ENCODE measurements at places on chromosomes 12 and 14.

GRCh38 chr12:114735680-114736374, 51.9 kb upstream of the TBX3 start:
- DNase-seq, result no peak

GRCh38 chr12:106769546-106769945, 4.9 kb upstream of the RIC8B start:
- DNase-seq, result no peak

DNA sequence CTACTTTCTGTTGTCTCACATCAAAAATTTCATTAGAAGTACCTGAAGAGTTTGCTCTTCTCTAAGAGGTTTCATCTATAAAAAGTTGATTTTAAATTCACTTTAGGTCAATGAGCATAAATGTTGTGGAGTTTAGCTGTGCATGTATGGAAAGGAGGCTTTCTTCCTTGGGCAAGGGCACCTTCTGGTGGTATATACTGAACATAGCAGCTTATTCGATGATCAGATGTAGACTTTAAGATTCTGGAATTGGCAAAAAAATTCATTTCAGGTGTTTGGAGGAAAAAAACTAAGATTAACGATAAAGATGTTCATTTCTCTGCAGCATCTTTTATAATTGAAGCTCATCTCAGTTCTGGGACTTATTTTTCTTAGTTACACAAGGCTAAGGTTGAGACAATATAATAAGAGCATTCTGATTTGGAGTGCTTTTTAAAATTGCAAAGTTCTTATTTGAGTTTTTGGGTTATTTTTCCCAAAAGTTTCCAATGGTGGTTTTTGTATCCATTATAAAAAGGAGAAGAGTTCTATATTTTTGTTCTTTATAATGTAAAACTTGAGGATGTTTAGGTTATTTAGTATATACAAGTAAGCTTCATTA, 46.8 kb downstream of the TMEM117 start:
- no peak for DNase-seq

DNA sequence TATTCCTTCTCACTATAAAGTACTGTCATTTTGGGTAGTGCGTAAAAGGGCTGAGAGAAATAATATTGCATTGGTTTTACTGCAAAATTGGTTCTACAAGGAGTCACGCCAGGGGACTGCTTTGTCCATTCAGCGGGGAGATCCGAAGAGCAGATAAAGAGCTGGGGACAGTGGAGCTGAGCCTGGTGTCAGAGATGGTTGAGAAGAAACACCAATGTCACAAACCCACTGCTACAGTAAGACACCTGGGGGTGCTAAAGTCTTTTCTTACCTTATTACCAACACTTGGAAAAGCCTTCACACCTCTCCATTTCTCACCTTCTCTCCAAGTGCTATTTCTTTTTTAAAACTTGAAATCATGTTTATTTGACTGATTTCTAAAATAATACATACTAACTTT, 14.1 kb downstream of the IL31 start:
- DNase-seq, result no peak

DNA sequence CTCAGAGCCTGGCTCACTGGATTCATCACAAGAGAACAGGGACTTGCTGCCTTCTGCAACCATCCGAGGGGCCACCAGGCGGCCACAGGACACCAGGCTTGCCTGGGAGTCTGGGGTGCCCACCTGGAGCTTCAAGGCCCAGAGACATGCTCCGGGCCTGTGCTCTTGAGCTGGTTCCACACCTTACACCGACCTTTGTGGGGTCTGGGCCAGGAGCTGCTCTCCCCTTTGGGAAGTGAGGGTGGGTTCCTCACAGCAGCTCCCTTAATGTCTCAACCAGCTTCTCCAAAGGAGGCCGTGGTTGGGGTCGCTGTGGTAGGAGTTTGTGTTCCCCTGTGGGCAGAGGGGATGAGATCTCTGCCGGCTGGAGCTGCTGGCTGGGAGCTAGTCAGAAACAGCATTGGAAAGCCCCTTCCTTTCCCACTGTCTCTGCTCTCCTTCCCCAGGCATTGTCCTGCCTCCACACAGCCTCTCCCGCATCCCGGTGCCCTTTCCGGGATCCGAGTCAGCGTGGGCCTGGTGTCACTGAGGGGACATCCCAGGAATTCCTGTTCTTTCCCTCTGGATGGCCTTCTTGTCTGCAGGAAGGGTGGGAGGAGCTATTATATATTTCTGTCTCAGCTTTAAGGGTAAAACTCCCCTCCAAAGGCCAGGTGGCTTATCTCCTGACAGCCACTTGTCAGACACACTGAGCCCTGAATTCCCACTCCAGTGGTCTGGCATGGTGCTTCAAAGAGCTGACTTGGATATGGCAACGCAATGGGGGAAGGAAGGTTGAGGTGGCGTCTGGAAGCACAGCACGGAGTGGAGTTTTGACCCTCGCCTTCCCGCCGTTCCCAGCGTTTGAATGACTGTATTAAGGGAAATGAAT, 5.1 kb upstream of the PAPLN start:
- no peak for DNase-seq

DNA sequence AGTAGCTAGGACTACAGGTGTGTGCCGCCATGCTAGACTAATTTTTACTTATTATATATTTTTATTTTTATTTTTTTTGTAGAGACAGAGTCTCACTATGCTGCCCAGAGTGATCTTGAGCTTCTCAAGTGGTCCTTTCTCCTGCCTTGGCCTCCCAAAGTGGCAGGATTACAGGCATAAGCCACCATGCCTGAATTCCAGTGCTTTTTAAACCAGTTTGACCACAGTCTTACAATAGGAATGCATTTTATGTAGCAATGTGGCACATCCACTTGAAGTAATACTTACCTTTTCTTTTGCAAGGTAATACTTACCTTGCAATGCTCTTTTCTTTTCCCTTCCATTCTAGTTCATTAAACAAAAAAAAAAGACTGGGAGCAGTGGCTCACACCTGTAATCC, 38.0 kb upstream of the CPM start:
- DNase-seq, result no peak

DNA sequence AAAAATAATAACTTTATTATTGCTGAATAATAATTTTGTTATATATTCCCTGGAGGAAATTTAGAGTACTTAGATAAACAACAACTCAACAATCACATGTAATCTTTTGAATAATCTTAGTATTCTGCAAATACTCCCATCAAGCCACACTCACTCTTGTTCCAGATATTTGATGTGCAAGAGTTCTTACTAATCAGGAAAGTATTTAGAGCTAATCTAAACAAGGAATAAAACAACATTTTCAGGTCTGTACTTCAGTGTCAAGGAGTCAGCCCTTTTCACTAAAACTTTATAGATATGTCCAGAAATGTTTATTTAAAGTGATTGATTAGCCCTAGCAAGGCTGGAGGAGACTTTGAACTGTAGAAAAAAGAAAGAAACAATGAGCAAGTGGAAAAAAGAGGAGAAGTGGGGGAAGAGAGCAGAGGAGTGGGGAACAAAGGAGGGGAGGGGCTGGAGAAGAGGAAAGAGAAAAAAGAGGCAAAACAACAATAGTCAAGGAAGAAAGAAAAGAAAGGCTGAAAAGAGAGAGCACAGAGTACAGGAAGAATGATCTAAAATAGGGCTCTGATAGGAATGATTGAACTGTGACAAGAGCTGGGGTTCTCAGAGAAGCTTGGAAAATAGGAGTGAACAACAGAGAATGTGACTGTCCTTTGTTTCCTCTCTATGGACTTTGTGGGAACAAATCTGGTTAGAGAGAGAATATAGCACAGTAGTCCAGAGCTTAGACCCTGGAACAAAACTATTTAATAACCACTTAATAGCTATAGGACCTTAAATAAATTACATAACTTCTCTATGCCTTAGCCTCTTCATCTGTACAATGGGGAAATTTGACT, 238.7 kb downstream of the AKAP6 start:
- DNase-seq, result no peak

DNA sequence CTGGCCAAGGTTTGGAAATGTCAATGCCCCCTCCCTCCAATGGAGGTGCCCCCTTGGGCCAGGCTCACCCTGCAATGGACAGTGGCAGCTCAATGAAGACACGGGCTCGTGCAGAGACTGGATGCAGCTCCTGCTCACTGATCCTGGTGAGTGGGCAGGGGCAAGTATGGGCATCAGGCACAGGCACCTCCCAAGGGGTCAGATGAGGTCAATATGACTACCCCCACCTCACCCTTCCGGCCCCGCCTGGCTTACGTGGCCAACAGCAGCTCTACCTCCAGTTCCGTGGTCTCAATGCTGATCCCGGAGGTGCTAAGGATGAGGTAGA, 13.6 kb downstream of the ITGA7 start:
- no peak for DNase-seq

- no peak for DNase-seq
Measured at GRCh38 chr12:89943463-89943862, 234.8 kb upstream of the ATP2B1 start.

DNA sequence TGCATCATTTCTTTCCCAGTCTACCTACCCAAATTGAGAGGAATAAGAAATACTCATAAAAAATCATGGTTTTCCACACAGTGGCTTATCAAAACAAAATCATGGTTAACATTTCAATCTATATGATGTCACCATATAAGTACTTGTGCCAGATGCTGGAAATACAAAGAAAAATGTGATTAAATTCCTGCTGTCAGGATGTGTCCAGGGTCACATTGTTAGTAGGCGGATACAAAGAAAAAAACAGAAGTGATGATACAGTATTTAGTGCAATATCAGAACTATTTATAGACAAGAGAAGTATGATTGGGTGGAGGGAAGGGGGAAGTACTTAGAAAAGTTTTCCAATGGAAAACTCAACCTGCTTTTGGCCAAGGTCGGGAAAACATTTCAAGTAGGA, 47.0 kb upstream of the OR6J1 start:
- DNase-seq, result no peak

GRCh38 chr12:27548301-27549199, 24.5 kb downstream of the PPFIBP1 start:
- no peak for DNase-seq

DNA sequence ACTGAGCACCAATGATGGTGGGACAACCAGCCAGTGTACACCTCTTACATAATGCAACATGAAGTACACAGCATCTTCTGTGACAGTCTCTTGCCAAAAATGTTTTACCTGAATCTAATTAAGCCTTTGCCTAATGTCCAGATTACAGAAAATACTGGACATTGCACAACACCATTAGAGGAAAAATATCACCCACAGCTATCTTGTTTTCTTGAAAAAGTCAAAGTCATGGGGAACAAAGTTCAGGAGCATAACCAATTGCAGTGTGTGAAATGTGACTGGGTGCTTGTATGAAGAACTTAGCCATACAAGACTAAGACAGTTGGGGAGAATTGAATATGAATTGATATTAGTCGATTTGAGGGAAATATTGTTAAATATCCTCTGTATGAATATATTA, 12.1 kb upstream of the ANO6 start:
- no peak for DNase-seq

- DNase-seq, result no peak
Measured at GRCh38 chr12:70154087-70154638, 89.1 kb upstream of the CNOT2 start.

DNA sequence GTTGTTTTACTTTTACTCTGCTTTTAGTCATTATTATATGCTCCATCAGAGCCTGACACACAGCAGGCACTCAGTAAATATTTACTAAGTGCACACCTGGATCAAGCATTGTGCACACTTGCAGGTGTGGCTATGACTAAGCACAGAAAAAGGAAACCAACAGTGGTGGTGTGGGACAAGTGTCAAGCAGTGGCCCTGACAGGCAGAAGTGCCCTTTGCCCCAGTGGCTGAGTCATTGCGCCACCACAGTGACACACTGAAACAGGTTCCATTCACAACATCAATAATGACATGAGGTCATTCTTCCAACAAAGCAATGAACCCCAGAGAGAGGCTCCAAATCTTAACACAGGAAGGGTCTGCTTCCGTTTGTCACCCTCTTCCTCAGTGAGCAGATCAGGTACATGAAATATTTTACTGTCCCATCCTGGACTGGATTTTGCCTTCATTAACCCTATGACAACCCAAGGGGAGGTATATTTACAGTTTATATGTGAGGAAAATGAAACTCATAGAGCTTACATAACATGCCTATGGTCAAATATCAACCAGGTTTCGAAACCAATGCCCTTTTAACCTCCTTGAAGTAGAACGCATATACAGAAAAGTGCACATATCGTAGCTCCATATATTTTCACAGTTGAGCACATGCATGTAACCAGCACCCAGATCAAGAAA, 82.6 kb upstream of the GTF2A1 start:
- peak; percentile 8 for DNase-seq

DNA sequence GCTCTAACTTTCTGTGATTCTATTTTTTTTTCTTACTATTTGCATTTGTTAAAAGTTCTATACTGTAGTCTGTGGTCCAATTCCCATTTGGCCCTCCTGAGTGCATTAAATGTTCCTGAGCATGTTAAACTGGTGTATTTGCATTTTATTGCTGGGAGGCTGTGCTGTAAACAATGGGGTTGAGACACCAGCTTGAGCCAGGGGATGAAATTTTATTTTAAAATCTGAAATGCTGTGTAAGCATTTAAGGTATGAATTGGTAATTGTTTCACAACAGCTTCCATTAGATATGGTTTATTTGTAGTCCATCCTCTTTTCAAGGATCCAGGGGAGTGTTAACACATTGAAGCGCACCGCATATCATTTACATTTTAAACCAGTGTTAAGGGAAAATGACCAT, 89.9 kb upstream of the RFX4 start:
- DNase-seq, result no peak

DNA sequence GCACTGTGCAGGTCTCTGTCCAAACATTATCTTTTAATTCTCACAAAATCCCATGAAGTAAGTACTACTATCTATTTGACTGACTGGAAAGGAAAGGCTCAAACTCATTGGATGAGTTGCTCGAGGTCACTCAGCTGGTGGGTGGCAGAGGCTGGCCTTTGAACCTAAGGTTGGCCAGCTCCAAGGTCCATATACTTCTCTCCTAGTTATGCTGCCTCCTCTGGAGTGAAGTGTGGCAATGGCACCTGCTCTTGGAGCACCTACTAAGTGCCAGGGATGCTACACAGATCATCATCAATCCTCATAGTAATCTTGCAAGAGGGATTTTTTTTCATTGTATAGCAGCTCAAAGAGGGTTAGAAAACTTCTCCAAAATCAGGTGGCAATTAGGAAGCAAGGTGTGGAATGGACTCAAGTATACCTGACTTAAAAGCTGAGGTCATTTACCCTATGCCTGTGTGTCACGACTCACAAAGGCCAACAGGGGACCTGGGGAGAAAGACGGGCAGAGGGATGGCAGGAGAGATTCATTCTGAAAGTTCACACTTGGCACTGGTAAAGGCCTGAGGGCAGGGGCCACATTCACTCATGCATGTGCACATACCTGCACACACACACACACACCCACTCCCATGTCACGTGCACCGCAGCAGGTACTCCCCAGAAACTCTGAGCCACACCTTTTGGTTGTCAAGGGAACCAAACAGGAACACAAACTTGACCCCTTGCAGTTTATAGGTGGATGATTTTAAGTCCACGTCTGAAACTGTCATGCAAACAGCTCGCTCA, 146.4 kb downstream of the FOXN3 start:
- DNase-seq, result no peak

DNA sequence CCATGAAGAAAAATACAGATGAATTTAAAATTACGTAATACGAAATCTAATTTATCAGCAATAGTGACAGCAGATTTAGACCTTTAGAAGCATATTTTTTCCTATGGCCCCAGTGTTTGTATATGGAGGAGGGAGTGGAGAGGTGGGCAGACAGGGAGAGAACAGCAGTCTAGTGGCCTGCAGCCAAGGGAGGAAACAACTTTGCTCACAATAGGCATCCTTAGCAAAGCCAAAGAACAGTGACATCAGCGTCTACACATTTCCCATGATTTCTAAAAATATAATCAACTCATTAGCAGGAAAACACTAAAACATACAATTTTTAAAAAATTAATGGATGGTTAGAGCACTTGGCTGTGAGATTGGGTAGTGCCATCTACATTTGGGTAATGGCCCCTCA, 622.6 kb upstream of the ATP2B1 start:
- no peak for DNase-seq

Measured in stimulated activated CD4-positive, alpha-beta T cell treated with anti-CD3 and anti-CD28 coated beads, Interleukin-12 subunit alpha, Interleukin-12 subunit beta, amount 100 ng/mL, for 4 hours (primary cell).